Bladder microvascular endothelial cell (primary cell): ENCODE measurements at places on chromosomes 11 and 22. TPM values are rescaled to one million over a fixed set of nuclear protein-coding genes. Genes with fewer than 3 reads are reported as not detected.

NUP50 gene
- total RNA-seq: 44.0 and 60.1 TPM in 2 replicates

ALKBH8 gene
- total RNA-seq: 3.7 and 6.1 TPM in 2 replicates

PTGDR2 gene
- 0.06 TPM in 1 of 2 replicates, not detected in the other for total RNA-seq

TESMIN gene
- 1.5 and 2.3 TPM in 2 replicates for total RNA-seq

KCNJ1 gene
- under 0.01 and 0.06 TPM in 2 replicates for total RNA-seq

TSPAN32 gene
- not detected in 2 replicates for total RNA-seq

UPB1 gene
- total RNA-seq: under 0.01 TPM in 1 of 2 replicates, not detected in the other

OR10V1 gene
- total RNA-seq: not detected in 2 replicates

OR2AT4 gene
- total RNA-seq: not detected in 2 replicates

SLC22A8 gene
- not detected in 2 replicates for total RNA-seq

OR10A2 gene
- total RNA-seq: not detected in 2 replicates

CALCB gene
- total RNA-seq: not detected in 2 replicates

OR8I2 gene
- not detected in 2 replicates for total RNA-seq

POU2AF2 gene
- not detected in 2 replicates for total RNA-seq

SYT12 gene
- 0.50 TPM in 1 of 2 replicates, not detected in the other for total RNA-seq

ROBO4 gene
- total RNA-seq: 204 and 396 TPM in 2 replicates

TPBGL gene
- total RNA-seq: under 0.01 TPM in 1 of 2 replicates, not detected in the other

CREB3L1 gene
- 0.25 and 0.65 TPM in 2 replicates for total RNA-seq

DDB1 gene
- total RNA-seq: 248 and 297 TPM in 2 replicates

MRE11 gene
- total RNA-seq: 8.9 and 16.7 TPM in 2 replicates

CD6 gene
- total RNA-seq: under 0.01 TPM in 1 of 2 replicates, not detected in the other

RELT gene
- 3.9 and 9.8 TPM in 2 replicates for total RNA-seq

MICALL1 gene
- total RNA-seq: 22.3 and 71.9 TPM in 2 replicates

GTSE1 gene
- total RNA-seq: 6.8 and 10.0 TPM in 2 replicates

SLC5A4 gene
- 0.81 and 4.7 TPM in 2 replicates for total RNA-seq

ATM gene
- total RNA-seq: 49.2 and 108 TPM in 2 replicates

SUSD2 gene
- total RNA-seq: 0.31 and 0.81 TPM in 2 replicates

GGTLC3 gene
- not detected in 2 replicates for total RNA-seq

OR8B8 gene
- not detected in 2 replicates for total RNA-seq

STK33 gene
- total RNA-seq: 0.49 and 0.88 TPM in 2 replicates

PVALB gene
- not detected in 2 replicates for total RNA-seq

ANGPTL5 gene
- not detected in 2 replicates for total RNA-seq

MPZL2 gene
- 41.0 and 78.2 TPM in 2 replicates for total RNA-seq

TENM4 gene
- total RNA-seq: 0.13 TPM in 1 of 2 replicates, not detected in the other

CARD16 gene
- 68.3 and 83.1 TPM in 2 replicates for total RNA-seq
